ENCODE measurements at places on chromosomes 2 and 18. TPM values are rescaled to one million over a fixed set of nuclear protein-coding genes. Genes with fewer than 3 reads are reported as not detected.

HOXD13 gene
- 0.19 TPM for total RNA-seq

CTNNA2 gene
- 0.33 TPM for total RNA-seq

FAM237A gene
- not detected for total RNA-seq

ARL4C gene
- 37.3 TPM for total RNA-seq

PDK1 gene
- 5.1 TPM for total RNA-seq

DSC1 gene
- not detected for total RNA-seq

AAK1 gene
- total RNA-seq = 22.1 TPM

GREB1 gene
- 3.9 TPM for total RNA-seq

SH2D6 gene
- 0.66 TPM for total RNA-seq

LRP2 gene
- not detected for total RNA-seq

C18orf54 gene
- total RNA-seq = 2.1 TPM

ANKAR gene
- total RNA-seq = 1.2 TPM

PLCL1 gene
- total RNA-seq = 0.02 TPM

RAB27B gene
- total RNA-seq = 11.2 TPM

FBLN7 gene
- total RNA-seq = 0.57 TPM

WDR7 gene
- total RNA-seq = 2.7 TPM

KIF1A gene
- 0.84 TPM for total RNA-seq
